ENCODE measurements at places on chromosomes 2 and 18.

GRCh38 chr2:159213296-159213695 lies 73.2 kb downstream of the WDSUB1 start:
- H3K4me3 ChIP-seq: no peak overlapping the region
- no peak overlapping the region for H3K27ac ChIP-seq
- no peak for DNase-seq
- H3K27me3 ChIP-seq: no peaks in the 10 kb centered on the region
- peaks cover 8% of the 10 kb centered on the region for H3K36me3 ChIP-seq

- no peak overlapping the region for H3K27ac ChIP-seq
- DNase-seq: no peak
- H3K4me3 ChIP-seq: no peak overlapping the region
- no peaks in the 10 kb centered on the region for H3K36me3 ChIP-seq
- peaks cover 12% of the 10 kb centered on the region for H3K4me1 ChIP-seq
These were observed 14.3 kb upstream of the TMEM185B start for GRCh38 chr2:120237491-120237902.

DNA sequence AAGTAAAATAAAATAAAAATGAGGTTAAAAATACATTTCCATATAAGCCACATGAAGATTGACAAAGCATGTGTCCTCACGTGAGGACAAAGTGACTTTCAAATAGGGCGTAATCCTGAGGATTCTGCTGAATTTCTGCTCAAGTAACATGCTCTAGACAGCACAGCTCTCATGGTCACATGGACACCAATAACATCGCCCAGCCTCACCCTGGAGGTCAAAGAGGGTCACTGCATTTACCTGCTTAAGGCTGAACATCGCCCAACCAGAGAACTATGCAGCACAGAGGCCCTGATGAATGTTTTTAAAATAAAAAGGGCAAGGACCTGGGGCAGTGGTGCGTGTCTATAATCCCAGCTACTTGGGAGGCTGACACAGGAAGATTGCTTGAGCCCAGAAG lies 30.2 kb downstream of the TGFBRAP1 start:
- DNase-seq: no peak
- H3K4me3 ChIP-seq: no peak overlapping the region
- peaks cover 46% of the 10 kb centered on the region for H3K36me3 ChIP-seq

- H3K27me3 ChIP-seq: no peaks in the 10 kb centered on the region
- DNase-seq: no peak
- H3K4me1 ChIP-seq: no peaks in the 10 kb centered on the region
- no peaks in the 10 kb centered on the region for H3K36me3 ChIP-seq
- H3K4me3 ChIP-seq: no peak overlapping the region
These were observed 525.4 kb downstream of the KCNJ3 start for GRCh38 chr2:155223781-155224406.

GRCh38 chr2:224242561-224242960 lies 159.3 kb downstream of the FAM124B start:
- no peak overlapping the region for H3K27ac ChIP-seq
- no peaks in the 10 kb centered on the region for H3K4me1 ChIP-seq
- DNase-seq: no peak
- no peaks in the 10 kb centered on the region for H3K27me3 ChIP-seq
- no peaks in the 10 kb centered on the region for H3K36me3 ChIP-seq

Data from DND-41 (cell line).